Iris pigment epithelial cell (primary cell): ENCODE measurements at places on chromosomes 11 and 22.

DNA sequence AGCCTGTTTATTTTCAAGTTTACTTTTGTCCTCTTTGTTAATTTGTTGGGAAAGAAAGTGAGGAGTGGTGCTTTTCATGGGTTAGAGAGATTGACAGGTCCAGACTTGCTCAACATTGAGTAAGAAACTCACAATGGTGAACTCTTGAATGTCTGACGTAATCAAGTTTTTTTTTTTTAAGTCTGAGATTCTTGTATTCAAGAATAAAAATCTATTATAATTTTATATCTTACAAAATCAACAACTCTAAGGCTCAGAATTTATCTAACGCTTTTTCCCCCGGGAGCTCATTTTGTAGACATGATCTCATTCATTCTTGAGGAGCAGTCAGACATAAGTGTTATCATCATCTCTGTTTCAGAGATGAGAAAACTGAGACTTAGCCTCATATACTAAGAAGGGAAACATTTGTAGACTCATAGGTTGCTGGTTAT, 39.1 kb upstream of the SPTBN2 start:
- DNase-seq = peak; percentile 67

GRCh38 chr11:79253280-79253679, 187.6 kb downstream of the TENM4 start:
- no peak for DNase-seq

- no peak for DNase-seq
Observed at GRCh38 chr11:79960461-79960860, 519.6 kb upstream of the TENM4 start.

GRCh38 chr22:39598017-39598965, 27.7 kb downstream of the CACNA1I start:
- DNase-seq = peak; percentile 17

- DNase-seq = no peak
Observed at GRCh38 chr11:19474211-19474610, 233.5 kb upstream of the E2F8 start.

DNA sequence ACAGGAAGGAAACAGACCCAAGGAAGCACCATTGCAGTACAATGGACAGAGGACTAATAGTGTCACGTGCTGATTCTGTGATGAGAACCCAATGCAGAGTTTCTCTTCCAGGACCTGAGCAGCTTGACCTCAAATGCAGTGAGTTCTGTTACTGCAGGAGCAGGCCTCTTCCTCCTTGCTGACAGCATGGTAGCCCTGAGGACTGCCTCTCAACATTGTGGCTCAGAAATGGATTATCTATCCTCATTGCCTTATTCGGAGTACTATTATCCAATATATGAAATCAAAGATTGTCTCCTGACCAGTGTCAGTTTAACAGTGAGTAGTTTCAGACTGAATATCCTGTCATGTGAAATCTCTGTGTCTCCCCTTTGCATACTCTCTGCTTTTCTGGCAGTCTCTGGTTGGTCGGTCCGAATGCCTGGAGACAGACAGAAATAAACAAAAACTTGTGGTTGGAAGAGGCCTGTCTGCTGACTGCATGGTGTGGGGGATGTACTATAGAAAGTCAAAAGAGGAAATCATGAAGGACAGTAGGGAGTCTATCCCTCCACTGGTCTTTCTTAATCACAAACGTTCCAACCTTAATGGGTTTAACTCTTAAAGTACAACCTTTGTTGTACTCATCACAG, 6.9 kb upstream of the MS4A14 start:
- no peak for DNase-seq

- DNase-seq = no peak
Observed at GRCh38 chr11:11558396-11558795, 63.4 kb downstream of the GALNT18 start.

- peak; percentile 28 for DNase-seq
Observed at GRCh38 chr11:100961633-100962032, 168.0 kb downstream of the PGR start.

DNA sequence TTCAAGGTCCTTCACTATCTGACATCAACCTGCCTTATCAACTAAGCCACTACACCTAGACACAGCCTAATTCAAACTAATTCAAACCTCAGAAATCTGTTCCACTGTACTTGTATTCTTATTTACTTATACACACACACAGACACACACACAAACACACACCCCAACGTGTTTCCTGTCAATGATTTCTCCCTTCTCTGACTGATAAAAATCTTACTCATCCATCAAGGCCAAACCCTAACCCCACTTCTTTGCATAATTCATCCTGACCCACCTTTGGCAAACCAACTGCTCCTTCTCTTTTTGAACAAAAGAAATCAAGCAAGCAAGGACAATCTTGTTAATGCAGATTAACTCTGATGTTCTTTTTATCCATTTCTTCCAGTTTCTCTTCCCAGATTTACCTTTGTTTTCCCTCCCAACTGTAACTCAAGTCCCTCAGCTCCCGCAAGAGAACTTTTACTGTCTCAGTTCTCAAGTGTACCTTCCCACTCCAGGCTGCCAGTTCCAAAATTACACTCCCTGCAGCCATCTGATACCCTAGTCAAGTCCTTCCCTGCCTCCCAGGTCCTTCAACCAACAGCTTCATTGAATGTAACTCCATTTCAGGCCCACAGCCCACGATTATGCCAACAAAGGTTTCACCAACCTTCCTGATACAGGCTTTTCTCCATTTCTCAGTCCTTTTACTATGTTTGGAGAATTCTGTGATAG, 78.3 kb downstream of the PAK1 start:
- no peak for DNase-seq

DNA sequence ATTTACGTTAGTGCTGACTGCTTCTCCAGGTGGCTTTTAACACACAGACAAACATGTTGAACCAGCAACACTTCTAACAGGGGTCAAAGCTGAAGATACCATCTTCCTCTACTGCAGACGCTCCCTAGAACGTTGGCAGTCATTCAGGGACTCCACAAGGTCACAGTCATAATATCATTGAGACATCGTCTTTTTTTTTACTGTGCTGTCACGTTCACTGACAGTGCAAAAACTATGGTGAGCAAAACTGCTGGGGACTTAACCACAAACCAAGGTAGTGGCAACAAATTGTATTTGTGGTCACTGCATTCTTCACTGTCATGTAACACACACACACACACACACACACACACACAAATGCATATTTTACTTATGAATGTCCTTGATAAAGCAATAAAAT, 244.9 kb downstream of the CASP12 start:
- DNase-seq = peak; percentile 50

- no peak for DNase-seq
Observed at GRCh38 chr11:7909585-7910285, 21.3 kb downstream of the OR10A6 start.

- no peak for DNase-seq
Observed at GRCh38 chr11:127596433-127596832, 595.9 kb upstream of the KIRREL3 start.

- DNase-seq = no peak
Observed at GRCh38 chr11:14975252-14975587, 3.1 kb upstream of the CALCA start.

- no peak for DNase-seq
Observed at GRCh38 chr11:96139691-96140090, 203.3 kb downstream of the MAML2 start.

DNA sequence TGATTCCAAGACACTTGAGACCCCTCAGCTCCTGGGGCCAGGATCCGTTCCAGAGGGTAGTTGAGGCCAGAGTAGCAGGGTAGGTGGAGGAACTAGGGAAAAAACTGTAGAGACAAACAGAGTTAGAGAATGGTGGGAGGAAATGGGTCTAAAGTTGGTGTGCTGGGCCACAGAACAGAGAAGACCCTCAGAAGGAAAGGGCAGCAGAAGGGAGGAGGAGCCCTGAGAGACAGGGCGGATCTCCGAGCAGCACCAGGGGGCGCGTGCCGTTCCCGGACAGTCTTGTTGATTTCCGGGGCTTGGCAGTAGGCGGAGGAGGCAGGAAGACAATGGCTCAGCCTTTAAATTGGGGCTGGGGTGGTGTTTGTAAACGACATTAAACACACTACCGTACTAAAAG, 2.4 kb upstream of the CECR2 start:
- DNase-seq = no peak

DNA sequence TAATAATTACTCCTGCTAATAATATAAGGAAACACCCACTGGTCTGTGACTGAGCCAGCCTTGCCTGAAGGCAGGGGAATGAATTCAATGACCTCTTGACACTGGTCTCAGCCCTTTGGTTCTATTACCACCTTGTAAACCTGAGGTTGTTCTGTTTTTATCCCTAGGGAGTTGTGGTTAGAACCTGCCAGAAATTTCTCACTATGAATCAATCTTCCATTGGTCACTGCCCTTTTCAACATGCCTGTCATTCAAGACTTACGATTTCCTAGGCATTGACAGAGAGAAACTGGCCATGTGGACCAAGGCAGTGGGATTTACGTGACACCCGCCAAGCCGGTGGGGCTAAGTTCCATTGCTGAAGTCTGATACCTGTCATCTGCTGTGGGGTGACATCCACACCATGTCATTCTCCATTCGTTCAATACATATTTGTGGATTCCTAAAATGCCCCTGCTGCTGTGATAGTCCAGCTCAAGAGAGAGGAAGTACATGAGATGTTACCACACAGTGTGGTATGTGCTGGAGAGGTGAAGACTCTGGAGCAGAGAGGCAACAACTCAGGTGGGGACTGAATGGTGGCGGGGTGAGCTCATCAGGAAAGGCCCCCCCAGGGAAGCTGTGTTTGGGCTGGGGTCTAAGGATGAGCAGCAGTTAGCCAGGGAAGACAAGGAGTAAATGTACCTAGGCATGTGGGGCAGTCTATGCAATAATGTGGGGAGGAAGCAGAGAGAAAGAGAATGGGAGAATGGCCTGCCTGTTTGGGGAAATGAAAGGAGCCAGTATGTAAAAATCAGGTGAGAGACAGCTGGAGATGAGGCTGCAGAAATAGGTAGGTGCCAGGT, 15.2 kb upstream of the EHF start:
- no peak for DNase-seq

- DNase-seq = peak; percentile 89
Observed at GRCh38 chr11:128448200-128448886, 139.0 kb downstream of the ETS1 start.

DNA sequence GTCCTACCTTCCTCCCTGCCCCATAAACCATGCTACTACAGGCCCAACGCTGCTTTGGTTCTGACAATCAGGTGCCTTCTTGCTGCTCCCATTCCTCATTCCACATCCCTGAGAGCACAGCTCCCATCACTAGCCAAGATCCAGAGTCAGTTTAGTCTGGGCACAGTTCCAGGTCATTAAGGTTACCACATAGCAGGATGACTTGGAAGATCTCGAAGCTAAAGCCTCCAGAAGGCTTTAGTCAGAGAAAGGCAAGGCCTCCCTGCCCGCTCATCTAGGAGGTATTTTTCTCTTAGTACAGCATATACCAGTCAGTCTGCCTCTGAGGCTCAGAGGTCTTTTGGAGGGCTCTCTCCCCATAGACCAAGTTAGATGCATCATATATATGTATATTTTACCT, 30.3 kb downstream of the TRIM66 start:
- DNase-seq = peak; percentile 85

GRCh38 chr22:37064553-37064952, 13.0 kb downstream of the KCTD17 start:
- DNase-seq = no peak

DNA sequence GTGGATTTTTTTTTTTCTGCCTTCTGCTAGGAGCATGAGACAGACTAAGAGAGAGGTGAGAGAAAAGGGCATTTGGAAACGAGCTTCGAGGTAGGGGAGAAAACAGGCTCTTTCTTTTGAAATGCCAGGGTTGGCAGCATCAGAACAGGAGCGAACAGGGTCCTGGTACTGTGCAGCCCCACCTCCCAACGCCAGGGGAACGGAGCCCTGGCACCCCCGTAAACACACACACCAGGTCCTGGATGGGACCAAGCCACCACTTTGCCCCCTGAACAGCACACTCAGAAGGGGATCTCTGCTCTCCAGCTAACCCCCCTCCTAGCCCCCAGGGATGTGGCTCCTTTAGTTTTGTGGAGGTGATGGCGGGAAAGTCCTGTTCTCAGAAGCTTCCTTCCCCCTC, 127.1 kb downstream of the CTTN start:
- DNase-seq = no peak

- peak; percentile 73 for DNase-seq
Observed at GRCh38 chr22:45968751-45969413, 8.1 kb downstream of the WNT7B start.

- DNase-seq = no peak
Observed at GRCh38 chr11:35045236-35045820, 93.6 kb upstream of the CD44 start.

- peak; percentile 83 for DNase-seq
Observed at GRCh38 chr11:113022262-113022661, 61.0 kb downstream of the NCAM1 start.

DNA sequence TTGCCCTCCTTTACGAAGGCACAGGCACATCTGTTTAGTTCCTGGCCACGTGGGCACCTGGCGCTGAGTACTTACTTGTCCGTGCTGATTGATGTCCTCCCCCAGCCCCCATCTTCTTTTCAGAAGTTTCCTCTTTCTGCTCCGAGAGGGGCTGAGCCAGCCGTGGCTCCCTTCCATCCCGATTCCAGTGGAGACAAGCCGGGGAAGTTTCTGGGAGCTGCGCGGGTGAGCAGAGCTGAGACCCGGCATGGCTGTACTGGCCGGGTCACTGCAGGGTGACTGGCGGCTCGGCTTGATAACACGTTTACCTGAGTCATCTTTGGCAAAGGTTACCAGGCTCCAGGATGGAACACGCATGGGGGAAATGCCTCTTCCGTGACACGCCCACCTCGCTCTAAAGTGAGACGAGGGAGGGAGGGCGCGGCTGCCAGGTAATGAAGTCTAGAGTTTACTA, 45.4 kb upstream of the ATXN10 start:
- no peak for DNase-seq

GRCh38 chr11:34938611-34939010, 22.2 kb downstream of the PDHX start:
- DNase-seq = no peak

DNA sequence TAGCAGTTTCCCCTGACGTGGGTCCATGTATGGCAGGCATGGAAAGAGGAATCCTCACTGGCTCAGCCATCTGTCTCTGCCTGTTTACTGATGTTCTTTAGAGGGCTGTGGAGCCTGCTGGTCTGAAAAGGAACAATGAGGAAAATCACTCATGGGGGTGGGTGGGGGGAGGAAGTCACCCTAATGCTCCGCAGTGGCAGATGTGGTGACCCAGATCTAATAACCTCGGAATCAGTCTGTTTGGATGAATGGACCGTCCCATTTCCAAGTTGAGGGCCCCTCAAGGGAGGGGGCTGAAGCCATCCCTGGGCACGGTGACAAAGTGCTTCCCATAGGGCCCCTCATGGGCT, 4.4 kb downstream of the BCR start:
- DNase-seq = no peak

- no peak for DNase-seq
Observed at GRCh38 chr11:22681281-22681812, 14.9 kb downstream of the GAS2 start.

DNA sequence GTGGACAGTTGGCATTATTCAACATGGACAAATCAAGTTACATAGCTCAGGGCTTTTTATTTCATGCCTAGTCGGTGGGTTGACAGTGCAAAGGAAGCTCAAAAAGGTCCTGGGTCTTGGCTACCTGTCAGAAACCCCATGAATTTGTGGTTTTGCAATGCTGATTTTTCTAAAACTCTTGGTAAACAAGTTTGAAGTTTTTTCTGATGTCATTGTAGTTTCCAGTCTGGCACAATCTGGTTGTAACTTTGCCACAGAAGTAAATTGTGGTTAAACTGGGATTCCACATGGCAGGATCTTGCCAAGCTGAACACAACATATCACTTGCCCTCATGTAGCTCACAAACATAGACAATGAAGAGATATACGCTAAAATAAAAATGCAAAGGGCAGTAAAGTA, 100.8 kb downstream of the EHF start:
- peak; percentile 68 for DNase-seq
